ENCODE measurements at places on chromosomes 2 and 18.

GRCh38 chr2:157359628-157360027, 34.0 kb upstream of the ERMN start:
- no peak for DNase-seq

GRCh38 chr2:151634736-151635467, 99.4 kb downstream of the NEB start:
- no peak for DNase-seq

DNA sequence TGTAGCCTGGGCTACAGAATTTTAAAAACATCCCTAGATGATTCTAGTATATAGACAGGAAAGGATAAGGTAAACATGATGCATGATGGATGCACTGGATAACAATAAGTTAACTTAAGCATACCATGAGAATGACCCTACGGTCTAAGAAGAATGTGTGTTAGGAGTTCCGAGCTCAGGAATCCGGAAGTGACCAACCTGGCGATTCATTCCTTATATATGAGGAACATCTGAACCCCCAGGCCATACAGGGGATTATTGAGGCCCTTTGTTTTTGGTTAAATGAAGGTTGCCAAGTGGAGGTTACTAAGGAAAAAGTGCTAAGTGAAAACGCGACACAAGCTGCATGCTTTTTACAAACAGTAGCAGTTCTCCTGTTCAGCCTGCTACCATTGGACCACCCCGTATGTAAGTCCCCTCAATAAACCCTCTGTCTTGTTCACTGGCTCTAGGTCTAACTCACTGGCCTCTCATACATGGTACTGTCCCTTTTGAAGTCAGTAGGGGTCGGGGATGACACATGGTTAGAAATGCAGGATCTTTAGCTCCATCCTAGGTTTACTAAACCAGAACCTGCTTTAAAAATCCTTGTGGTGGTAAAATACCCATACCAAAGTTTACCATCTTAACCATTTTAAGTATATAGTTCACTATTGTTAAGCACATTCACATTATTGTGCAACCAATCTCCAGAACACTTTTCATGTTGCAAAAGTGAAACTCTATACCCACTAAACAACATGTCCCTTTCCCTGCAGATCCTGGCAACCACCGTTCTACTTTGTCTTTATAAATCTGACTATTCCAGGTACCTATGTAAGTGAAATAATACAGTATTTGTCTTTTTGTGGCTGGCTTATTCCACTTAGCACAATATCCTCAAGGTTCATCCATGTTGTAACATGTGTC, 111.0 kb upstream of the MAP4K3 start:
- no peak for DNase-seq

DNA sequence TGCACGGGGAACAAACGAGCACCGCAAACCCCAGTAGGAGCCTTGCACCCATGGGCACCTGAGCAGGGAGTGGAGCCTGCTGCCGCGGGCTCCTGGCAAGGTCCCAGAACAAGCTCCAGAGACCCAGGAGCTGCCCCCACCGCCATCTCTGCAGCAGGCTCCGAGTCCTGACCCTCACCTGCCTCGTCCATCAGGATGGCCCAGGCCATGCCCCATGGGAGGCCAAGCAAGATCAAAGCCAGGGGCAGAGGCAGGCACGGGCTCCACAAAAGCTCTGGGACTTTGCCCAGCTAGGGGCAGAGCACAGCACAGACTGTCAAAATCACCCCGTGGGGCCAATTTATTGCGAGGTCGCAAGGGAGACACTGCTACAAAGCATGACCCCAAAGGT, 43.6 kb downstream of the GPC1 start:
- no peak for DNase-seq

GRCh38 chr18:11651899-11652298, 37.2 kb upstream of the GNAL start:
- no peak for DNase-seq

DNA sequence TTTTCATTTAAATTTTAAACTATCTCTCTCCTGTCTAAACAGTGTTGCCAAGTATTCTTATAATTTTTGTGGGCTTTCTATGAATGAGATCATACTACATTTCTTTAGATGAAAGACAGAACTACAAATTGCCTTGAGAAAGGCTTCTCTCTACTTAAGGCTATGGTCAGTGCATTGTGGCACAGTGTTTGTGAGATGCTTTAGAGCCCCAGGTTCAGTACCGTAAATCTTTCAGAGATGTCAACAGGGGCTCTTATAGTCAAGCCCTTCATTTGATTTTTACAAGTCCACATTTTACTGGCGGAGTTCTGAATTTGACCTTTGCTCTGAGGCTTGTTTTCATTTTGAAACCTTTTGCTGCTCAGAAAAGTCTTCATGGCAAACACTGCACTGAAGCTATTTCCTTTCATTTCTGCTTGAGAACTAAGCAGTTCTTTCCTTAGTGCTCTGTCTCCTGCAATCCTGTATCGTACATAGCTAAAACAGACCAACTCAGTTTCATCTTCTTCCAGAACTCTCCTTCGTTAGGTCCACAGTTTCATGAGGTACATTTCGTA, 175.2 kb downstream of the NYAP2 start:
- DNase-seq, result no peak

DNA sequence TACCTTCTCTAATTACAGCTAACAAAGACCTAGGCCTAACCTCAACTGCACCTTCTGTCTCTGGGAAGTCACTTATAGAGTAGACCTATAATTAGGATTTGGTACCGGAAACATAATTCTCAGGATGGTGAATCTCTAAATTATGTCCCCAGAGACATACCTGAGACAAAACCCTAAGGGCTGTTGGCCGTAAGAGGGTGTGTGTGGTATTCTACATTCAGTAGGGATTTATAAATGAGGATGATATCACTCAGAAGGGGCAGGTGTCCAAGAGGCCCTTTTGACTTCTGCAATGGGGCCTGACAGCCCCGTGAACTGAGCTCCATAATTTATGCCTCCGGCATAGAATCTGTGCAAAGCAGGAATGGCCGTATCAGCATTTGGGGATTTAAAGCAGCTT, 13.5 kb upstream of the DARS1 start:
- no peak for DNase-seq

Data from stimulated activated CD4-positive, alpha-beta T cell treated with anti-CD3 and anti-CD28 coated beads, Interleukin-15, amount 100 ng/mL, for 1 hour (primary cell).